ENCODE measurements at places on chromosomes 4 and X.

- no peak for DNase-seq
- no peaks in the 10 kb centered on the region for H3K27me3 ChIP-seq
- H3K36me3 ChIP-seq: no peaks in the 10 kb centered on the region
- H3K27ac ChIP-seq: no peak overlapping the region
- H3K4me1 ChIP-seq: no peaks in the 10 kb centered on the region
These were observed 557.2 kb upstream of the GRIA3 start for GRCh38 chrX:122626871-122627270.

DNA sequence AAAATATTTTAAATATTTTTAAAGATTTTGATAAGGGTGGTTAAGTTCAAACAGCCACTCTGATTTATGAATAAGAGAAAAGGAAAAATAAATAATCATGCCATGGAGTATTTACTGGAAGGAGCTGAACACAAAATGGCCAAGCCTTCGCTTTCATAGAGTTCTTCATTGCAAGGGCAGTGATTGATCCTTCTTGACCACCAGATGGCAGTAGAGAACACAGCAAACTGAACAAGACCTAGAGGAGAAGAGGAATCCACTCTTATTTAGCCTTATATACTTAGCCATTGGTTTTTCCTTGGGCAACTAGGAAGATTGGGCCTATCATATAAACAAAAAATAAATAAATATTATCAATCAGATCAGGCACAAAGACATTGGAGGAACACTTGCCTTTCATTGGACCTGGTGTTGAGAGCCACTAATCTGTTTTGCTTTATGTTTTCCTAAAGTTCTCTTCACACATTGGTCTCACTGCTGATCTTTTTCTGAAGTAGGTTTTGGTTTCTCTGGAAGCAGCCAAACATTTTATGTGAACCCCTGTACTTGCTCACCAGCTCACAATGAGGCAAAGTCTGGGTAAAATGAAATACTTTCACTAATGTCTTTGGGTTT is 58.1 kb upstream of the PARM1 start:
- DNase-seq: no peak
- no peak overlapping the region for H3K27ac ChIP-seq
- no peaks in the 10 kb centered on the region for H3K4me1 ChIP-seq
- H3K4me3 ChIP-seq: no peak overlapping the region

DNA sequence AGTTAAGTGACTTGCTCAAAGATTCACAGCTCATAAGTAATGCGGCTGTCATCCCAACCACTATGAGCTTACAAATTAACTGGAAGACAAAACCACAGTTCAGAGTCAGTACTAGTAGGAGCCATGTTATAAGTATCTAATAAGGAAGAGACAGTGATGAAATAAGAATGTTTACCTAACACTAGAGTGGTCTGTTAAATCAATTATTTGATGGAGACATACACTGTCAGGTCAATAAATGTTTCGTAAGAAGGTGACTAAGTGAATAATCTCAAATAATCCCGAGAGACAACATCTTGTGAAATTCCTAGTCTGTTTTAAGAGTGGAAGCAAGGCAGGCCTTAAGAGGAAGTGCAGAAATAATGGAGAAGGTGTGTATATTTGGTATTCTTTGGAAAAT is 25.8 kb upstream of the AMELX start:
- H3K4me1 ChIP-seq: no peaks in the 10 kb centered on the region
- no peak overlapping the region for H3K4me3 ChIP-seq
- H3K27ac ChIP-seq: no peak overlapping the region
- H3K36me3 ChIP-seq: no peaks in the 10 kb centered on the region

DNA sequence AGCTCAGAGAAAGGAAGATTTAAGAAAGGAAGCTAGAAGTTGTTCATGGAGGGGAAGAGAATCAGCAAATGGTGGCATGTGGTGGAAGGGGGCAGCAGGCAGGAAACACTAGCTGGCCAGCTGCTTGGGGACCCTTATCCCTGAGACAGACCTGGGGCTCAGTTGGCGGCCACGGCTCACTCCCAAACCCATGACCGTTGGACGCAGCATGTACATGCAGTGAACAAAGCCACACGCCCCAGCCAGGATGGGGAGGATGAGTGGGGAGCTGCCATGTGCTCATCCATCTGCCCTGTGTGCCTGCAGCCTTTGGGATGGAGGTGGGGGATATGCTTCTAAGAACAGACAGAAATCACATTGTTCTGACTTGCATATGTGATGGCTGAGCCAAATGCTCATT is 155.2 kb upstream of the PABPC5 start:
- H3K4me3 ChIP-seq: no peak overlapping the region
- no peaks in the 10 kb centered on the region for H3K27me3 ChIP-seq
- no peak overlapping the region for H3K27ac ChIP-seq
- no peaks in the 10 kb centered on the region for H3K36me3 ChIP-seq

DNA sequence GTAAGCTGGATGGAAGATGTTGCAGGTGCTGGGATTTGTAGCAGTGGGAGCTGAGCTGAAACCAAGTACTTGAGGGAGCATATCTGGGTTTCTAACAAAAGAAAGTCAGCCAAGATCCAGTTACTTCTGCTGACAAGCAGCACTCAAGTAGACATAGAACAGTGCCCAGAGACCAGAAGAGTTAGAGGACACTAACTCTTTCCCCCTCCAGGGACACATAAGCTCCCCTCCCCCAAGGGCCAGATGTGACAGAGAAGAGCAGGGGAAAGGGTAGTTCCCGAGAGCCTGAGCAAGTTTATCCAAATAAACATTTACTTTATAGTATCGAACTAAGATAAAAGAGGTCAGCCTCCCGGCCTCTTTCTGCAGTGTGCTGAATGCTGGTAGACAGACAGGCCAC is 12.2 kb downstream of the TRPC3 start:
- H3K36me3 ChIP-seq: no peaks in the 10 kb centered on the region
- no peaks in the 10 kb centered on the region for H3K27me3 ChIP-seq
- no peaks in the 10 kb centered on the region for H3K4me1 ChIP-seq
- H3K27ac ChIP-seq: no peak overlapping the region
- no peak overlapping the region for H3K4me3 ChIP-seq

DNA sequence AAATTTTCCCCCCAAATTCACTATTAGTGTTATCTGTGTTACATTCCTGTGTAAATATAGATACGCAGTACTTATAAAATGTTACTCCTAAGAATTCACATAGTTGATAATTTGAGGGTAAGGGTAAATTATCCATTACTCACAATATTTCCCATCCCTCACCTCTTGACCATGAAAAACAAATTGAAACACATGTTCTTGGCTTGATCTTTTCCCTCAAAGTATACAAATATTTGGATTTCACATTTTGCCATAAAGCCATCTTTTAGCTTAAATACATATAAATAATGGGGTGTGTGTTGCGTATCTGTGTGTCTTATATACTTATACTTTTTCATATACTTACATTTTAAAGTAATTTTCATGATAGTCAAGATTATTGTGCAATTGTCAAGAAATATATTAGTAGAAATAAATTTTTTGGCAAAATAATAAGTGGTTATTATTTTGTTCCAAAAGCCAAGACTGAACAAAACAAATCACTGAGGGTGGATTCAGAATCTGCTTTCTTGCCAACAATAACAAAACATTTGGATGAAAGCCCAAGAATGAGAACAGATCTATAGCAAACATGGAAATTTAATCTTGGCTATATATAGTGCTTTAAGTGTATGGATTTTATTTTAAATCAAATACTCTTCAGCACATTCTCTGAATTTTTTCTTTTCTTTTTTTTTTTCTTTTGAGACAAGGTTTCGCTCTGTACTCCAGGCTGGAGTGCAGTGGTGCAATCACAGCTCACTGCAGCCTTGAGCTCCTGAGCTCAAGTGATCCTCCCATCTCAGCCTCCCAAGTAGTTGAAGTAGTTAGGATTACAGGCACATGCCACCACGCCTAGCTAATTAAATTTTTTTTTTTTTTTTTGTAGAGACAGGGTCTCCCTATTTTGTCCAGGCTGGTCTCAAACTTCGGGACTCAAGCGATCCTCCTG is 48.5 kb upstream of the PRSS48 start:
- H3K4me3 ChIP-seq: peak overlapping the region; percentile 40
- peaks cover 42% of the 10 kb centered on the region for H3K4me1 ChIP-seq
- no peaks in the 10 kb centered on the region for H3K36me3 ChIP-seq
- DNase-seq: no peak
- H3K27me3 ChIP-seq: no peaks in the 10 kb centered on the region

DNA sequence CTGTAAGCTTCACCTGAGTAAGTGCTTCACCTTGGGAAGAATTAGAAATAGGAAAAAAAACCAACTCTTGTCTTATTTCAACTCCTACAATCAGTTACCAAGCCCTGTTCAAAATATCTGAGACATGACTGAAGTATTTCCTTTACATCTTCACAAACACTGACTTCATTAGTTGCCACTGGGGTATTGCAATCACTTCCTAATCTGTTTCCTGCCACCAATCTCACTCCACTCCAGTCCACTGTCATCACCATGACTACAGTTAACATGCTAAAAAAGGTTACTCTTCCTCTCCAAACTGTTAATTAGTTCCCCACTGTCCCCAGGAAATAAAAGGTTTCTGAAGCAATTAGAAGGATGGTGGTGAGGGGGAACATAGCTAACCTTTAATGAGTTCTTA is 3.3 kb upstream of the SUPT20HL1 start:
- DNase-seq: no peak
- H3K27ac ChIP-seq: no peak overlapping the region
- no peaks in the 10 kb centered on the region for H3K27me3 ChIP-seq
- no peak overlapping the region for H3K4me3 ChIP-seq
- no peaks in the 10 kb centered on the region for H3K4me1 ChIP-seq
